G401 (cell line): ENCODE measurements at places on chromosomes 7 and 10. TPM values are rescaled to one million over a fixed set of nuclear protein-coding genes. Genes with fewer than 3 reads are reported as not detected.

DNA sequence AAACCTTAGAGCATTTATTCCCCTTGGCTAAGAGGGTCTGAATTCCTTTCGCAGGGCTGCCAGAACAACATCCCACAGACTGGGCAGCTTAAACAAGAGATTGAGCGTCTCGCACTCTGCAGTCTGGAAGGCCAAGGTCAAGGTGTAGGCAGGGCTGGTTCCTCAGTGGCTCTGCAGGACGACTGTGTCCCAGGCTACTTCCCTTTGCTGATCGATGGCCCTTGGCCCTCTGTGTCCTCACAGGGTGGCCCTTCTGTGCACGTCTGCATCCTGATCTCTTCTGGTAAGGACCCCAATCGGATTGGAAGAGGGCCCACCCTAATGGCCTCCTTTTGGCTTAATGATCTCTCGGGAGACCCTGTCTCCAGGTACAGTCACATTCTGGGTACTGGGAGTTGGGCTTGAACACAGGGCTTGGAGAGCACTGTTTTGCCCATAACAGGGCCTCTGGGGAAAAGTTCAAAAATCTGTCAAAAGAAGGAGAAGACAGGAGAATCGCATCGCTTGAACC, 35.1 kb upstream of the DNAJB6 start:
- DNase-seq, result no peak

GRCh38 chr7:105988276-105988675, 25.2 kb downstream of the CDHR3 start:
- no peak for DNase-seq

DNA sequence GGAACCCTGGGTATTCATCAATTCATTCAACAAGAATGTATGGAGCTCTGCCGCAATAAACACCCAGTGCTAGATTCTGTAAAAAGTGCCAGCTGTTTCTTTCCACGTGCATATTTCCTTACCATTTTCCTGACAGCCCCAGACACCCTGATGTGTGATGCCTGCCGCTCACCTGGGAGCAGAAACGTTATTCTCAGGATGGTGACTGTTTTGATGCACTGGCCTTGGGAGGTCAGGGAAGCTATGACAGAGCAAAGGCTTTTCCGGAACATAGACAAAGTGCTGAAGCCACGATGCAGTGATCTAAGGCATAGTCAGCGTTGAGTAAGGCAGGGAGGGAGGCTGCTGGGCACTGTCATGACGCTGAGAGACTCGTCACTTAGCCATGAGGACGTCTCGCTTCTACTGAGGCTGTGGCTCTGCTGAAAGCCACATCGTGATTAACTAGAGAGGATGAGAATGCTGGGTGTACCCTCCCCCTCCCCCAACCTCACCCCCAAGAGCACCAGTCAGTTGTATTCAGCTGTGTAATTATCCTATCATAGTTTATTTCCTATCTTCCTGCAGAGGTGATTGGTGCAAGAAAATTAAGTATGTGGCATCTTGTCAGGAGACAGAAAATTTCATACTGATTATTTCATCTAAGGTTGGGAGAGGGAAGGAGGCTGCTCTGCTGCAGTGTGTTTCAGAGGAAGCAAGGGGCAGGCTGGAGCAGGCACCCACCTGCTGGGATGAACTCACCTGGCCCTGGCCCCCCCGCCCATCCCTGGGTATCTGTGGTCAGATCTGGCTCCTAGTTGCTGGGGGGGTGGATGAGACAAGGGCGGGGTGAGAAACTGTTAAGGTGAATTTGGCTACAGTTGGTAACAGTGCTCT, 48.8 kb upstream of the SMNDC1 start:
- peak; percentile 72 for DNase-seq

DNA sequence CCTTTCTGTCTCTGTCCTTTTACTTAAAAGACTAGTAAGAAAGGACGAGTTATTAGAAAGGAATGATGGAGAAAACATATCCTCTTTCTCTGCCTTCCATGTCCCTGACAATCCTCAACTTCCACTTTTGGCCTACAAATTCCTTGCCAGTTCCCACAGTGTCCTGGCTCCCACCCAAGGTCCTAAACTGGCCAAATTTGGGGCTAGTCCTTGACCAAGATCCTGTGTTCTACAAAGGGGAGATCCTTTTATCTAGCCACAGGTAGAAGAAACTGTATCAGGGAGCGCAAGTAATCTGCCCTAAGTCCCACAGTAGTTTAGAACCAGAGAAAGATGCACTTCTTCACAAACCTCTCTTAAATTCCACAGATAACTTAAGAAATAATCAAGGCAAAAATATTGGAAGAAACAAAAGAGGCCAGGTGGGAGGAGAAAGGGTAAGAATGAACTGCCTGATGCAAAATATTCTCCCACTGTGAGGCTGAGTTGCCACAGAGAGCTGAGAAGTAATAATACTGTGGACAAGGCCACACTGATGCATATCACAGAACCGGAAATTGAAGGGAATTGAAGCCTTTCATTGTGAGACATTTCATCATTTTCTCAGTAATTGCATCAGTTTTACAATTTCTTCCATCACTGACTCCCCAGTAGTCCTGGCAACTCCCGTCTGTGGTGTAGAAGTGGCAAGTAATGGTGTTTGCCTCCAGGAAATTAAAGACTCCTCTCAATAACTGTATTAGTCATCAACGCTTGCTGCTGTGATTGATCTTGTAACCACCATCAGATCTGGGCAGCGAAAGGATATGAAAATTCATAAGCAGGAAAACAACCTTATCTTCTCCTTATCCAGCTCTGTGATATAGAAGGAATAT, 47.2 kb downstream of the DNAJC12 start:
- peak; percentile 74 for DNase-seq

GRCh38 chr7:47408675-47409074, 173.2 kb downstream of the TNS3 start:
- DNase-seq, result no peak

DNA sequence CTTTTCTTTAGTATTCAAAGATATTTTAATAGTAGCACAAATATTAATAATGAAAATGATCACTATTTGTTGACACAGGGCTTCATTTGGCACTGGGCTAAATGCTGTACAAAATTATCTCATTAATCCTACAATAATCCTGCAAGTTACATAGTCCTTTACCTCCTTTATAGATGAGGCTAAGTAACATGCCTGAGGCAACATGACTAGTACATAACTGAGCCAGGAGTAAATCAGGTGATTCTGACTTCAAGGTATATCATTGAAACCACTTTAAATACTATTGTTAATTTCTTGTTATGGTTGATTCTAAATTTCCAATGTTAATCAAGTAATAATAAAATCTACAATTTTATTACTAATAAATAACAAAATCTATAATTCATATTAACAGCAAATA, 39.8 kb downstream of the SEM1 start:
- DNase-seq, result no peak

GRCh38 chr10:113544392-113544791, 8.5 kb upstream of the HABP2 start:
- DNase-seq, result no peak

ATOH7 gene
- total RNA-seq, result 0.37 and 0.92 TPM in 2 replicates

EN2 gene
- total RNA-seq, result not detected in 2 replicates

SORBS1 gene
- total RNA-seq, result 0.18 TPM in 1 of 2 replicates, not detected in the other

MINDY4 gene
- total RNA-seq, result 6.8 and 7.5 TPM in 2 replicates

AGBL3 gene
- 0.25 and 0.27 TPM in 2 replicates for total RNA-seq

ZNF679 gene
- not detected in 2 replicates for total RNA-seq
